ENCODE measurements at places on chromosomes 11 and 22.
A peak's percentile ranks its signal among the peaks of the same experiment; 100 is the strongest.

DNA sequence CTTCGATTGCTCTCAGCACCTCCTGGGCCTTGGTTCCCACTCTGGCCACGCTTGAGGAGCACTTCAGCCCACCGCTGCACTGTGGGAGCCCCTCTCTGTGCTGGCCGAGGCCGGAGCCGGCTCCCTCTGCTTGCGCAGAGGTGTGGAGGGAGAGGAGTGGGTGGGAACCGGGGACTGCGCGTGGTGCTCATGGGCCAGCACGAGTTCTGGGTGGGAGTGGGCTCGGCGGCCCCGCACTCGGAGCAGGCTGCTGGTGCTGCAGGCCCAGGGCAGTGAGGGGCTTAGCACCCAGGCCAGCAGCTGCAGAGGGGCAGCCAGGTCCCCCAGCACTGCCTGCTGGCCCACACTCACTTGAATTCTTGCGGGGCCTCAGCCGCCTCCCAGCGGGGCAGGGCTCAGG is 12.2 kb downstream of the OR4B1 start:
- DNase-seq = no peak

DNA sequence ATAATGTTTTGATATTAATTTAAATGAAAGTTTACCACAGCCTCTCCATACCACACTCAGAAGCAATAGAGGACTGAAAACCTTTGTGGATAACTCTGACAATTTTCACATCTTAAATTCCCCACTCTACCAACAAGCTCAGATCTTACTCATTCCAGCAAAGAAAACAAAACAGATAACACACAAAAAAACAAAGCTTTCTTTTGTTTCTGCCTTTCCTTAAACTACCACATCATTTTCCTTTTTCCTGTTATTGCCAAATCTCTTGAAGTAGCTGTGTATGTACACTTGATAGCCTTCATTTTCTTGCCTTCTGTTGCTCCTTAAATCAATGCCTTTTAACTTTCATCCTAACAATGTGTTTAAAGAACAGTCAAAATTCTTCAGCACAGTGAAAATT is 484.9 kb downstream of the NTM start:
- DNase-seq = no peak

DNA sequence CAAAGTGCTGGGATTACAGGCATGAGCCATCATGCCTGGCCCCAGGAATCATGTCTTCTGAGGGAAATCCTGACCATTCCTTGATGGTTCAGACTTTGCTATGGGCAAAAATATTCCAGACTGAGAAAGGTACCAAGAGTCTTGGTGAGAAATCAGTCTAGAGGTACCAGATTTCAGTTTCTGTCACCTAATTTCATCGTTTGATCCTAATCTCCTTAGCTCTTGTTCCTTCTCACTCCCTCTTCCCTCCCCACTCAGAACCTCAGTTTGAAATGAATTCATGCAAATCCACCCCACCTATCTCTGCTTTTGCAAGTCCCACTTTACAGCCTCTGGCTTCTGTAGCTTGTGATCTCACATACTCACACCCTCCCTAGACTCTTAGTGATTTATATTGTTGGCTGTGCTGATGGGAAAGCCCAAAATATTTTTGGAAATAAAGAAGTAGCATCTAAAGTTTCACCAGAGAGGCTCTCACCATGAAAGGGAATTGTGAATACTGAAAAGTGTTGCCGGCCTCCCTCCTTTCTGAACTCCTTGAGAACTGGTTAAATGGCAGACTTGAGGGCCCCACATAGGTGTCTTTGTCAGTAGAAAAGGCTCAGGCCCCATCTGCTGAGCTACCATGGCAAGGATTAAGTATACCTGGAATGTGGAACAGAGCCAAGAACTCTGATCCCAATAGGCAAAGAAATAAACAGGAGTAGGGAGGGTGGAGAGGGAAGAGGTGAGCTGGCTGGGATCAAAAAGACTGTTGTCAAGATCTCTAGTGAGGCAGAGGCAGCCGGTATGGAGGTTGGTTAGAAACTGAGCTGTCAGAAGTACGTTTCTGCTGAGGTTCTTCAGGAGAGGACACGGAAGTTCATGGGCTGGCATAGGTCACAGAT is 190.5 kb upstream of the MTMR2 start:
- DNase-seq = no peak

DNA sequence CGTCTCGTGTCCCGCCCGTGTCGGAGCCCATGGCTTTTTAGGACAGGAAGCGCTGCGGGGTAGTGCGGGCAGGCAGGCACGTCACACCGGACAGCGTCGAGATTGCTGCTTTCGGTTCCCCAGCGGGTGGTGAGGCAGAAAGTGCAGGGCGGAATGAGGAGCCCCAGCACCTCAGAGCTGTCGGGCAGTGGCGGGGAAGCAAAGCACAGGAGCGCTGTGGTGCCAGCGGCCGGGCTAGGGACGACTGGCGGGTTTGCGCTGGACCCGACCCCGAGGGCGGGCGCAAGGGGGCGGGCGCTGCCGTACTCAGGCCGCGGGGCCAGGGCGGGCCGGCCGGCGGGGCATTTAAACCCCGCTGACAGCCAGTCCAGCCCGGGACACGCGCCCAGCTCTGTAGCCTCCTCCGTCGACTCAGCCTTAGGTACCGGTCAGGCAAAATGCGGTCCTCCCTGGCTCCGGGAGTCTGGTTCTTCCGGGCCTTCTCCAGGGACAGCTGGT is at the start of gene SLC37A2:
SLC37A2 (plus strand) TSS at position 375 of the 498 bp plus-strand sequence; CDS start at position 438, 63 bp downstream.
- DNase-seq = peak; percentile 69

DNA sequence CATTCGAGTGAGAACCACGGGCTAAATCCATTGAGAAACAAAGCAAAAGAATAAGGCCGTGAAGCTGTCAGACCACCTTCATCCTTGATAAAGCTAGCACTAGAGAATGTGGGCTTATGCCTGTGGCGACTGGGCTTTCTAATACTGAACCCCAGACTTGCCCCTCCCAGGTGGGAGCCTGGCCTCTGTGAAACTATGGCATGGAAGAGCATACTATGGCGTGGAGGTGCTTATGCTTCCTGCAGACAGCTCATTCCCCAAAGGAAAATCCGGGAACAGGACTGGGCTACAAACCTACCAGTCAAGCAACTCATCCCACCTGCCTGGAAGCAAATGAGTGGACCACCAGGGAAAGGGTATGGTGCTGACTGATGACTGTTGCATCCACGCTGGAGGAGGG is 92.4 kb downstream of the ZC3H12C start:
- DNase-seq = no peak

DNA sequence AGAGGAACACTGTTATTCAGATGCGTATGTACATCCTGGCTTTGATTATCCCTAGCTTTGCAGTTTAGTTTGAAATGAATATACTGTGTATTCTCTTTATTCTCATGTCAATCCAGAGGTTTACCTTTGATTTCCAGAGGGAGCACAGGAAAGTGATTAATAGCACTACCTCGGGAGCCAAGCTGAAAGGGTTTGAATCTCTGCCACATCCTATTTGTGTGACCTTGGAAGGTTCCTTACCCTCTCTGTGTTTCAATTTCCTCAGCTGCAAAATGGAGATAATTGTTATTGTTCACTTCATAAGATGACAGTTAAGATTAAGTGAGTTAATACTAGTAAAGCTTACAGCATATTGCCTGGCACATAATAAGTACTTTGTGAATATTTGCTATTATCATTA is 17.9 kb downstream of the ELMOD1 start:
- no peak for DNase-seq

- no peak for DNase-seq
These were observed 67.2 kb downstream of the SLC17A6 start for GRCh38 chr11:22405377-22405776.

- DNase-seq = no peak
These were observed 110.0 kb upstream of the PAX6 start for GRCh38 chr11:31921081-31921480.

- DNase-seq = no peak
These were observed 74.3 kb downstream of the RPUSD4 start for GRCh38 chr11:126137136-126137535.

DNA sequence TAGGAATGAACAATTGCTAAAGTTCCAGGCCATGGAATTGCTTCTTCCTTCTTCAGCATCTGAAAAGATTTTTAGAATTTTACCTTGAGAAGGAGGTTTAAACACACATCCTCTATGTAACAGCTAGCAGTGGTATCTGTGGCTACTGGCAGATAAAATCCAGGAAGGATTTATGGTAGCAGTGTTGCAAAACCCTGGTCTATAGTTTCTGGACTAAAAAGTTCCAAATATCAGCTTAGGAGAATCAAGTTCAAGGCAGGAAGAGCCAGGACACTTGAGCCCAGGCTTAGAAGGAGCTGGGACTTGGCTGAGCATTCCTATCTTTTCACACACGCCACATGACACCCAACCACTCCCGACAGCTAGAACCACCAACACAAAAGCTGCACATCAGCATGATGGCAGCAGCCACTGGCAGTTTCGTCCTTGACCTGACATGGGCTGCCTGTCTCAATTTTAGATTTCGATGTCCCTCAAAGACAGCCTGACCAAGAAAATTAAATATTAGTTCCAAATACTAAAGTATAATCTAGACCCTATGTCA is 14.1 kb downstream of the LARGE2 start:
- DNase-seq = no peak

DNA sequence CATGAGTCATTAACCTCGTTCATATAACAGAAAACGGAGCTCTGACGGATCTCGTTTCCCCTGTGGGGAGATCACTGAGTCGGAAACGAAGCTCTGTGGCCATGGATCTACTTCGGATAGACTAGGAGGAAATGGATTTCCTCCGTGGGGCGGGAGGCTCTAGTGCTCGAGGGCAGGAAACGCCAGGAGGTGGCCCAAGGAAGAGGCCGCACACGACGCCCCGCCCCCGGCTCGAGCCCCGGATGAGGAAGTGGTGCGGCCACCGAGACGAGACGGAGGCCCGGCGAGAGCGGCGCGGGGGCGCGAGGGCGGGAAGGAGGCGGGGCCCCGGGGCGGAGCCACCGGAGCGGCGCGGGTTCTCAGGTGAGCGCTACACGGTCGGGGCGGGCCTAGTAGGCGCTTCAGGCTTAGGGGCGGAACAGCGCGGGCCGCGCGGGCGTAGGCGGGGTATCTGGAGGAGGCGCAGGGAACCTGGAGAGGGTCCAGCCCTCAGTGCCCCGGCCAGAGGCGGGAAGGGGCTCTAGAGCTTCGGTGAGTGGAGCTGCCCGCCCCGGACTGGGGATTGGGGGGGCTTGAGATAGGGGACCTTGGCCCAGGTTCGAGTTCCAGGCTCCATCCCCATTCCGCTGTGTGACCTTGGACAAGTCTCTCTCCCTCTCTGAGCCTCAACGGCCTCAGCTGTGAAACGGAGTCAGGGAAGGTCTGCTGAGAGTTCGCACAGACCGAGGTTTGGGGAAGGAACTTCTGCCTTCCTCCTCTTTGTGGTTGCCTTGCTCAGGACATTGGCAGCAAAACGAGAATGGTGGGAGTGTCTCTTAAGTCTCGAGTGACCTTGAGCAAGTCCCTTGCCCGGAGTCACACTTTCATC is at the start of gene DEPDC5:
DEPDC5 (plus strand) TSS at position 386 of the 868 bp plus-strand sequence. CDS start 903 bp downstream, outside the sequence.
- peak; percentile 97 for DNase-seq

DNA sequence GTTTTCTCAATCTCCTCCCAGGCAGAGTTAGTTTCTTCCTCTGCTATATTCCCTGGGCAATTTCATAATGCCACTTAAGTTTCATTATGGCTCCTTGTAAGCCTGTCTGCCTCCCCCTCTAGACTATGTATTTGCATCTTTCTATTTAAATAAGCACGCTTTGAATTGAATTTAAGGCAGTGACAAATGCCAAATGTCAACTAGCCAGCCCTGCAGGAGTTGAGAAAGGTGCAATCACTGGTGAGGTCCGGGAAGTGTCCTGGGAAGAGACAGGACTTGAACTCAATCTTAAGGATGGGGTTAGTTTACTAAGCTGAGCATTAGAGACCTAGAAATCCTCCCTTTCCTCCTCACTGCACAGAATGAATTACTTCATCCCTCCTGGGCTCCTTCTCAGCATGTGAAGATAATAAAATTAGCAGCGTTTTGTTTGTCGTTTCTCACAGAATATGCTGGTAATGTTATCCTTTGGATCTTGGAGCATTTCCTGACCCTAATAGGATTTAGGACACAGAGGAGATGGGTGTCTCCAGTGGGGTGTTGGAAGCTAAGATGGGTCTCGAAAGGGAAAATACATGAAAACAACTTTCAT is 1.6 kb downstream of the TCP11L1 start:
- no peak for DNase-seq

All from stimulated activated CD8-positive, alpha-beta memory T cell treated with anti-CD3 and anti-CD28 coated beads, Interleukin-4, amount 100 ng/mL, for 48 hours (primary cell).